ENCODE measurements at places on chromosomes 1 and 21.

- no peak for DNase-seq
Measured at GRCh38 chr1:81664341-81664740, 136.4 kb upstream of the ADGRL2 start.

DNA sequence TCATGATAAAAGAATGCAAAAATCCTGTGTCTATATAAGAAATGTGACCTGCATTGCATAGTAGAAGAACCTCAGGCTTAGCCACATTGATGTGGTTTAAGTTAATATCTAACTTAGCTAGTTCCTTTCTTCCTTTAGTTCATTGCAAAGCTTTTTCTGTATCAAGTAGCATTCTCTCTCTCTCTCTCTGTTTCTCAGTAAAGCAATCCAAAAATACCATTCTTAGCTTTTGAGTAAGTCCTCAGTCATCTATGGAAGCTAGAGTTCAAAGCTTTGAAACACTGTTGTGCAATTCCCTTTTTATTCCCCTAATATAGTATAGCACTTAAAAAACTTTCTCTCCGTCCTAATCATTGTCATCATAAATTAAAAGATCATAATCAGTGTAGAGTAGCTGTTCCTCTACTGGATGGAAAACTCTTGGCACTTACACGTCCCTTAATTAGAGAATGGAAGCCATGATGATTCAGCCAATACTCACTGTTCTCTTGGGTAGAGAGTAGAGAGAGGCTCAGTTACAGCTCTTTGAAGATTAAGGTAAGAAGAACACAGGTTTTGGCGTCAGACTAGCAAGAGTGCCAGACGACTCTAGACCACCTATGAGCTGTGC, 350.3 kb upstream of the LYPLAL1 start:
- DNase-seq = no peak

DNA sequence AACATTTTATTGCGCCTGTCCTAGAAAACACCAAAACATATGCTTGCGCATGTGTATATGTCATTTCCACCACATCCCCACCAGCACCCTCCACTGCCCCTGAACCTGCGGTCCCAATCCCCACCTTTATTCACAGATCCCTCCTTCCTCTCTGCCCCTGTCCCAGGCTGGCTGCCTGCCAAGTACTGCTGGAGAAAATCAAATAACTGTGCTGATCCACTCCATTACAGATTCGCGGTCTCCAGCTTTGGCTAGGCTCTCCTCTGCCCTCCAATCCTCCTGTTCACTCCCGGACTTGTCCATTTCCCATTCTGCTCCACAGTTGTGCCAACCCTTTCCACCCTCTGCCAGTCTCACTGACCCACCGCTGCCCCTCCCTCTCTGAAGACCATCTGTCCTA, 59.3 kb upstream of the GJB5 start:
- no peak for DNase-seq

GRCh38 chr1:78091215-78091813, 45.5 kb downstream of the GIPC2 start:
- peak; percentile 73 for DNase-seq

GRCh38 chr1:80021891-80022290, 1015.4 kb upstream of the ADGRL4 start:
- DNase-seq = no peak

Measured in endodermal cell (in vitro differentiated cells).